ENCODE measurements at places on chromosomes 2 and 18.

DNA sequence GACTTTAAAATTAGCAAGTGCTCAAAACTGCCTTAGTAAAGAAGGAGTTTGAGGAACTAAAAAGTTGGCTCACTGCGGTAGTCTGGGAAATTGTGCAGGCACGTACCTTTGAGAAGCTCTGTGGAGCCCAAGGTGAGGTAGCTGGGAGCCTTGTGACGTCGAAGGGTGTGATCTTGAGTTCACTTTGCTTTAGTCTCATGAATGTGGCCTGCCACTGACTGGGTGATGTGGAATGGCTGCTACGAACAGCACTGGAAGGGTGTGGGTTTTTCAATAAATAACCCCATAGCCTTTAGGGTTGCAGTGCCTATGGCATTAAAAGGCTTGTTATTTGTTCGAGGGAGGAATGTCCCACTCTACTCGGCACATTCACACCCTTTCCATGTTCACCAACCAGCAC is 312.3 kb downstream of the PRKCE start:
- no peak for DNase-seq

DNA sequence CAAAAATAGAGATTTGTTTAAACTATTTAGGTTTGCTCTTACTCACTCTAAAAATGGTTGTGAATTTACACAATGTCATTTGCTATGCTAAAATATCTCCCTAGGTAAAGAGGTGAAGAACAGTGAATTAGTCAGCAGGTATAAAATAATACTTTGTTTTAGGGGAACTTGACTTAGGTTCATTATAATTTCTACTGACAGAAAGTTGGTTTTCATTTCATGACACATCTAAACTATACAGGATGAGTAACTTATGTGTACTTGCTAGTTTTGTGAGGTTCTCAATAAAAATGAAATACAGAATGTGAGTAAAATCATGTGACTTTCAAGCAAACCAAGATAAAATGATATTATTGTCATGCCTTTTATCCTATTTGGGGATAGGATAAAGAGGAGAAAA is 66.0 kb downstream of the DIS3L2 start:
- DNase-seq = no peak

DNA sequence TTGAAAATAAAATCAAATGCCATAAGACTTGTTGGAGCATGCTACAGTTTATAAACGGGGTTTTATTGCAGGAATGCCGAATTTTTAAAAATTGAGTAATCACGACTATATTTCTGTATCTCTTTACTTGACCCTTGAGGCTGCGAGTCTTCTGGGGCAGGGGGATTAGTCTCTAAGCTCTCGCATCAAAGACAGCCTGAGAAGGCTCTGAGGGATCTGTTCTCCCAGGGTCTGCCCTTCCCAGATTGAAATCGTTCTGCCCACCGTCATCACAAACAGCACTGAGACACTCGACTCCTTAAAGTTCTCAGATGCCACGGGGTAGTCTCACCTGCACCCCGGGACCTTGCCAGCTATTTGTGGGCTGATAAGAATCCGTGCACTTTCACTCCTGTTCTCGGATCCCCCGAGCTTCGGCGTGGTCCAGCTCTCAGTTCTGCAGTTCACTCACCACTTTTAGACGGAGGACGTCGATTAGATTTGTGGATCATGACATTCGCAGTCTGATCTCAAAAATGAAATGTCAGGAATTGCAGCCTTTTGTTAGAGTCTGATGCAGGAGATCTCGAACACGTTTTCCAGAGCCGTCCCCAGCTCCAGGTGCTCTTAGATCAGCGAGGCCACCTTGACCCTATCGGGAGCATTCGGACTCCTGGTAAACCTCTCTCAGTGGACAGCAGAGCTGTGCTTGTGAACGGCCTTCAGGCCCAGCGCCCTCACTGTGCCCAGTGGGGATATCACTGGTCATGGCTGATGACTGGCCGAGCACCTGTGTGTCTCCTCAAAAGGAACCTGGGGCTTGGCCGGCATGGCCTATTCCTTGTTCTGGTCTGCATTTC is 43.0 kb downstream of the TWIST2 start:
- no peak for DNase-seq

- DNase-seq = no peak
These were observed 102.5 kb upstream of the SNTG2 start for GRCh38 chr2:848099-848498.

GRCh38 chr18:4119813-4120212 is 335.3 kb downstream of the DLGAP1 start:
- DNase-seq = no peak

DNA sequence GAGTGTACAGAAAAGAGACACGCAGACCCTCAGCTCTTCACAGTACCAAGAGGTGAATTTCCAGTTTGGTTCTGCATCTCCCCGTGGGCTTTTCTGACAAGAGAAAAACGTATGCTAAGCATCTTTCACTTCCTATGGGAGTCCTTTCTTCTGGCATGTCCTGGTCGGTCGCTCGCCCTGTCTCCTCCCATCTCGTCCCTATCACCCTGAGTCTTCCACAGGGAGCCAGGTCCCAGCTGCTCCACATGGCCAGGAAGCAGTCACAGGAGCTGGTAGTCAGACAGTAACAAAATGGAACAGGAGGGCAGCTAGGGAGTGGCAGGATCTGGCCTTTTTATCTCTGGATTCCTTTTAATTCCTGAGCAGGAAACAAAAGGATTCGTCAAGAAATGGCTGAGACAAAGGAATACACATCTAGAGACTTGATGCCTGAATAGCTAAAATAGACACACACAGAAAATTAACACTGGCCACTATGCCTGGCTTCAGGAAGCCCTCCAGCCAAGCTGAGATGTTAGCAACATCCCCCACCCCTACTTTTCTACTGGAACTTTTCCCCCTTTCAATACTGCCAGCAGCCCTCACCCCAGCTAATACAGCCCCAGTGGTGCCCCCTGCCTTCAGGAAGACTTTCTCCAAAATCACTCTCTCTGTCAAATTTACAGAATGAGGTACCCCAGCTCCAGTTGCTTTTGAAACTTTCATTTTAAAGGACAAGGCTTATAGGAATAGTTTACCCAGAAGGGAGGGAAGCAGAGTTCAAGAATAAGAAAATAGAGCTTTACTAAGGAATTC is 136.1 kb downstream of the DNER start:
- DNase-seq = no peak

- no peak for DNase-seq
These were observed 5.4 kb upstream of the IL1R2 start for GRCh38 chr2:101986376-101986775.

DNA sequence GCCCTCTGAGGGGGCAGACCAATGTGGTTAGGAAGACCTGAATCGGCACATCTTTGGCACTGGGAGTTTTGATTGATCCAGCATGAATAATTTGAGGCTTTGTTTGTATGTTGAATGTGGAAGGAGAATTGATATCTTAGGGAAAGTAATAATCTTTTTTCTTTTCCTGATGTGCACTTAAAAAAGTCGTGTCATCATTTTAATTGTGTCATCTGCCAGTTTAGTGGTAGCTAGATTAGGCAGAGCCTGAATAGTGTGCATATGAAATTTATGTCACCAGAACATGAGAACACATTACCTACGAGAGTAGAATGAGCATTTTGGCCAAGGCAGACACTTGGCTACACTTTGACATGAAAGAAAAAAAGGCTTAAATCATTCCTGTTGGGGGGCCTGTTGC is 79.5 kb downstream of the KIF5C start:
- no peak for DNase-seq

DNA sequence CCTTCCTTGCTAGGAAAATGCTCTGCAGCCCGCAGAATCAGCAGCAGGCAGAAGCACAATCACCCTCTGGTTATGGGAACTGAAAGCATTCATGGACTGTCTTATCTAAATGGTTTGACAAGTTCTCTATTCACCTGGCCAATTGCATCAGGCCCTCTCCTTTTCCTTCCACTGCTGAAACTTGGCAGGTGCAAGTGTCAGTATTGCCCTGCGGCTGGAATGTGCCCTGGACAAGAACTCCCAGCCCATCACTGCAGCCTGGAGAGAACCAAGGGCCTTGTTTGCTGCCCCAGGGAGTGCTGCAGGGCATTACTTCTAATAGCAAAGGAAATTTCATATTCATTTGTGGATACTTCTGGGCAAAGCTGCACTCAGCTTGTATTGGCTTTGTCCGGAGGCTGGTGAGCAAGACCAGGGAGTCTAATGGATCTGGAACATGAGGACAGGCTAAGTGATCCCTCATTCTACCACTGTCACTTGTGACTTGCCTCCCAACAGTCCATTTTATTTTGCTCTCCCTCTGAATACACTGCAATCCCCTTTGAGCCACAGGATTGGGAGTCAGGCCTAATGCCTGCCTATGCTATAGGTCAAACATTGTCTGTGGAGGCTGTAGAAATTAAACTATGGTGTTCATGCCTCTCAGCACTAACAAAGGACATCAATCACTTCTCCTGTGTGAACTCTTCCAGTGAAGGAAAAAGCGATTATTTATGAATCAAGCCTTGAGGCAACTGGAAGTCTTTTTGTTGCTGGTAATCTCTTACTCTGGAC is 116.9 kb downstream of the LYPD6B start:
- no peak for DNase-seq

DNA sequence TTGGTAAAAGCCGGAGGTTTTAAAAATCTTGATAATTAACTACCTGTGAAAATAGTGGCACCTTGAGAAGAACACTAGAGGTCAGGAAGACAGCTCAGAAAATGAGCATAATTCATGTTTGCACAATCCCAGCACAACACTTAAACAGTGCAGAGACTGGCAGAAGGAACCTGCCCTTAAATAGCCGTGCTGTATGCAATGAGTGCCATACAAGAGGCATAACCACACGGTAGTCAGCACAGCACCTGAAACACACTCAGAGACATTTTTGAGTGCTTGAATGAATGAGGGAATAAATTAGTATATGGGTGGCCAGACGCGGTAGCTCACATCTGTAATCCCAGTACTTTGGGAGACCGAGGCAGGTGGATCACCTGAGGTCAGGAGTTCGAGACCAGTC is 164.9 kb downstream of the PAX3 start:
- DNase-seq = no peak

GRCh38 chr2:84077496-84077895 is 381.6 kb downstream of the SUCLG1 start:
- no peak for DNase-seq

GRCh38 chr2:136956050-136956449 is 190.7 kb downstream of the THSD7B start:
- no peak for DNase-seq

DNA sequence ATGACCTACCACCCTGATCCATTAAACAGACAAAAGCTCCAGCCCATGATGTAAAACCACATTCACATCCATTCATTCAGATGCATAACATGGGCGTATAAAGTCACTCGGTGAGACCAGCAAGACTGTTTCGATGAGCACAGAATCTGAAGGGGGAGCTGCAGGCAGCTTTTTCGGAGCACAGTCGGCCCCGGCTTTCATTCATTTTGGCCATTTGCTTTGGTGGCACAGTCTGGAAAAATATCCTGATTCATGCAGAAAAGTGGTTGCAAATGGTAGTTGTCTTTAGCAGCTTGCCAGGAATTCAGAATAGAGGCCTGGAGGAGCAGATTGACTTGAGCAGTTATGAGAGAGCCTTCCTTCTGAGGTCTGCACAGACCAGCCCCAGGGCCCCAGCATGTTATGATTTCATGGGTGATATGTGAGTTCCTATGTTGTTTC is 11.2 kb downstream of the ARID5A start:
- DNase-seq = no peak

- DNase-seq = no peak
These were observed 493.0 kb upstream of the ACVR2A start for GRCh38 chr2:147351784-147352183.

DNA sequence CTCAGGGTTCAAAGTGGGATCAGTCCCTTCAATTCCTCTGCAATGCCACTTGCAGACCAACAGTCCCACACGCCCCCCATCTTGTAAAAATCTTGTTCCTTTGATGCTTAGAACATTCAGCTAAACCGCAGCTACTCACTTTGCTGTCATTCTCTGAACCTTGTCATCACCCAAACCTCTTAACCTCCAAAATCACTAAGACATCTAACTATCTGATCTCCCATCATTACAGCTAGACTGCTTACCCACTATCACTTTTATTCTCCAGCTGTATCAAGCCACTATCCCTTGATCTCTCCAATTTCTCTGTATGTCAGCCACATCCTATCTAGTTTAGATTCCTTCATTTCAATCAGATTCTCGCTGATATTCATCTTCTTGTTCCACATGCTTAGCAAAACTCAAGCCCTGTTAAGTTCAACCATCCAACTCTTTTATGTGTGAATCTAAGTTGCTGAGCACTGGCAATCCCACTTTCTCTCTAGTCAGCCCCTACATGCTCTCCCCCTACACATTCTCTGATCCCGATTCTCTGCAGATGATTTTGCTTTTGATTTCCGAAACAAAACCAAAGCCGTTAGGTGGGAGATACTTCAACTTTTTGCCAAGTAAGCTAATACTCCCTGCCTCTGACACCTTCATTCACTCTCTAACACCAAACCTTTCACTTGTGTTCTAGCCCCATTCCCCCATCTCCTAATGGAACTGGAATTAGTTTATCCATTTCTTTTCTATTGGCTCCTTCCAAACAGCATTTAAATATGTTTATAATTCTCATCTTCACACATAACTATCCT is 4.6 kb downstream of the GTF3C2 start:
- no peak for DNase-seq

DNA sequence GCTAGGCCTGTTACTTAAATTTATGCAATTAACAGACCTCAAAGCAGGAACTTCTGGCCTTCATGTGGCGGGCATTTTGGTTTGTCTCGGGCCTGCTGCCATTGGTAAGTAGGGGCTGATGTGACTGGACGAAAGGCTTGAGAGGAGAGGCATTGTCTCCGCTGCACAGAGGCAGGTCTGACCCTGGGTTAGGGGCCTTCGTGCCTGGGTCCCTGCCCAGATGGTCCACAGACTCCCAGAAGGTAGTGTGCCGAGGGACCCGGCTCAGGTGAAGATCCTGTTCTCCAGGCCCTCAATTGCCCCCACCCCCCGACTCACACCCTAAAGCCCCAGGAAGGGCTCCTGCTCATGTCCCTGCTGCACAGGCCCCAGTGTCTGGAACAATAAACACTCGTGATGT is 764.9 kb downstream of the TMEM182 start:
- no peak for DNase-seq

DNA sequence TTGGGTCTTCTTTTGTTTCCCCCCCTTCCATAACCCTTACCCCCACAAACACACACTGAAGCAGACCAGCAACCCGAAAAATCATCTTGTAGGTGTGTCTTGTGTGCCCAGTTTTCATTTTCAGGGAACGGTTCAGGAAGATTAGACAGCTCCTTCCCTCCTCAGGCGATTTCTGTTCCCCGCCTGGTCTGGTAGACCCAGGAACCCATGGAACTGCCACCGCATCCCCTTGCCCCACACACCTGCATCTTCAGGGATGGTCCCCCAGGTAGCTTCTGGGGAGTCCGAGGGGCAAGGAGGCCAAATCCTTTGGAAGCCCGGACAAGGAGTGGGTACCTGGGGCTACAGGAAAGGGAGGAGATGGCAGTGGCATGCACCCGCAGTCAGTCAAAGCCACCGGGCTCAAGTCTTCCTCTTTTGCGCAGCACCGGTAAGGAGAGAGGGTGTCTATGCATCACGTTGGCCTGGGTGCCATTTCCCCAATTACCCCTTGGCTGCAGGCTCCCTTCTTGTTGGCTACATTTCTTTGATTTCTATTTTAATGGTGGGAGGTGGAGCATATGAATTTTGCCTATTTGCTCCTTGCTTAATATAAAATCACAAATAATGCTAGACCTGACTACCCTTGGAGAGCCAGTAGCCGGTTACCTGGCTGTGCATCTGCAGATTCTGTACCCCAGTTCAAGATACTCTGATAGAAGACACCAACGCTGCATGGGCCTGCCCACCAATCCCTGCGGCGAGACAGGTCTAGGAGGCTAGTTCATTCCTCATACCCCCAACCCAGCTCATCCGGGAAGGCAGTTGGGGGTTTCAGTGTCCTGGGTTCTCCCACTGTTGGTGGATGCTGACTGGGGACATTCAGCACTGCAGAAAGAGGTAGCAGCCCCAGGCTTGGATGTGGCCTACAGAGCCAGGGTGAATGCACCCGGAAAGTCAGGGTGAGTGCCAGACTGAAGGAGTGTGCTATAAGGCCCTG is 30.0 kb upstream of the ATP6V1B1 start:
- DNase-seq = no peak
